ENCODE measurements at places on chromosomes 11 and 22.

DNA sequence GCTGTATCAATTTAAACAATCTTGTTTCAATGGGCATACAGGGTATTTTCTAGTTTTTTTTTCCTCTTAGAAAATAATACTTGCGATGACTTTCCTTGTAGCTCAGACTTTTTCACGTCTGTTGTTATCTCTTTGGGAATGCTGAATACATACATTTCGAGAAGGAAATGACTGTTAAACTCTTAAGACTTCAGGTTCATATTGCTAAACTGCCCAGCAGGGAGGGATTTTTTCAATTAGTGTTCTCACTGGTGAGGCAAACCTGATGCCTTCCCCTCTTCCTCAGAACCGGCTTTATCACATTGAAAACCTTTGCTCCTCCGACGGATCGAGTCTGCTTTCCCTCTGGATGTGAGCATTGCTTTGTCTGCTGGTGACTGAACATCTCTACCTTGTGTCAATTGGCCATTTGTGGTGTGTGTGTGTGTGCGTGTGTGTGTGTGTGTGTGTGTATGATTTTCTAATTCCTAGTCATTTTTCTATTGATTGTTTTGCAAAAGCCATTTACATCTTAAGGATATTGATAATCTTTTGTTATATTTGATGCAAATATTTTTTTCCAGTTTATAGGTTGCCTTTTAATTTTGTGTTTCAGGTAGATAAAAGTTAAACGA lies 6.6 kb downstream of the NEAT1 start:
- no peak for DNase-seq

DNA sequence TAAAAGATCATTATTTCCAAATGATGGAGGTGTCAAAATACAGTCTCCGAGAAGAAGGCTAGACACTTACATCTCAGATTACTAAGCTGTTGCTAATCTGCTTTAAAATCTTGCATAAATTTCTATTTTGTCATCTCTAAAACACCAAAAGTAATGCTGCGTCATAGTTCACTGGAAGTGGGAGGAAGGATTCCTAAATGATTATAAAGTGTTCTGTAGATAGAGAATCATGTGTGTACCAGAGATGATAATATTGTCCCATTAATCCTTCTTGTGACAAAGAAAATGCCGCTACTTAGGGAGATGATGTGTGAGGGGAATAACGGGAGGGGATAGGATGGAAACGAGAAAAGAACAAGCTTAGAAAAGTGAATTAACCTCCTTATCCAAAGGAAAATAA lies 268.6 kb downstream of the JRKL start:
- DNase-seq: no peak

- peak; percentile 50 for DNase-seq
Observed at GRCh38 chr22:45905924-45906865, 70.8 kb downstream of the WNT7B start.

GRCh38 chr11:43392713-43393112 lies 34.0 kb downstream of the TTC17 start:
- DNase-seq: no peak

DNA sequence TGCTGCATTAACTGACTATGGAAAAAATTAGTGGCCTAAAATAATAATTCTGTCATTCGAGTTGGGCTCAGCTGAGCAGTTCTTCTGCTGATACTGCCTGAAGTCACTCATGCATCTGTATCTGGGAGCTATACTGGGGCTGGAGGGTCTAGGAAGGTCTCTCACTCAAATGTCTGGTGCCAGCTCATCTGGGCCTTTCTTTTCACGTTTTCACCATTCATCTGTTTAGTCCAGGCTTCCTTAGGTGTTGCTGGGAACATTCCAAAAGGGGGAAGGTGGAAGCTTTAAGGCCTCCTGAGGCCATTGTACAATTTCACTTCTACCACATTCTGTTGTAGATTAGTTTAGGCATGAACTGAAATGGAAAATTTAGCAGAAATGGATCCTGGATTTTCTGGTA lies 28.0 kb downstream of the YAP1 start:
- no peak for DNase-seq

GRCh38 chr11:18844753-18845367 lies 53.3 kb upstream of the PTPN5 start:
- no peak for DNase-seq

DNA sequence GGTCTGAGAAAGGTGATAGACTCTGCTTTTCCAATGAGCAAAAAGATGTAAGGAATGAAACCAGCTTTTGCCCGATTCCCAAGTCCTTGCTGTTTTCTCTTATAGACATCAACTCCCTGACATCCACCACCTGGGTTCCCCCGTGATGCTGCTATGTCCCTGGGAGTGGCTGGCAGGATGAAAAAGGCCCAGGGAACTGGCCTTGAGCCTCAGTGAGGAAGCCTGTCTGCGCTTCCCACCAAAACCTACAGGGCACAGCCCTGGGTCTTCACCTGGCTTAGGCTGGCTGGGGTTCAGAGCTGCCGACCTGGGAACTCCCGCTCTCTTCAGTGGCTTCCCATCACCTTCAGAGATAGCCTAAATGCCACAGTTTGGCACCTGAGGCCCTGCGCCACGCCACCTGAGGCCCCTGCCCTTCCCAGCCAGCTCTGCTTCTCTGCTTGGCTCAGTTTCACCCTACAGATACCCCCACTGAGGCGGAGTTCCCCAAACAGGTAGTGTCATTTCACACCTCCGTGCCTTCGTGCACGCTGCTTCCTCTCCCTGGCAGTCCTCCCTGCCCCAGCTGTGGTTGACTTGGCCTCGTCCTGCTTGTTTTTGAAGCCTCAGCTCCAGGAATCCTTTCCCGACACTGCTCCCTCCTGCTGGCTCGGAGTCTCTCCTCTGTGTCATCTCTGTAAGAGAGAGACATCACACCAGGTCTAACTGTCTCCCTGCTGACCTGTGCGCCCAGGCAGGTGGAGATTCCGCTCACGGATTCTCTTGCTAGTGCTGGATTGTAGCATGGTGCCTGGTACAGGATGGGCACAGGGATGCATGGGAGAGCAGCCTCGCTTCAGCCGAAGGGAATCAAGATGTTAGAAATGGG lies 10.7 kb downstream of the SLC37A2 start:
- no peak for DNase-seq

DNA sequence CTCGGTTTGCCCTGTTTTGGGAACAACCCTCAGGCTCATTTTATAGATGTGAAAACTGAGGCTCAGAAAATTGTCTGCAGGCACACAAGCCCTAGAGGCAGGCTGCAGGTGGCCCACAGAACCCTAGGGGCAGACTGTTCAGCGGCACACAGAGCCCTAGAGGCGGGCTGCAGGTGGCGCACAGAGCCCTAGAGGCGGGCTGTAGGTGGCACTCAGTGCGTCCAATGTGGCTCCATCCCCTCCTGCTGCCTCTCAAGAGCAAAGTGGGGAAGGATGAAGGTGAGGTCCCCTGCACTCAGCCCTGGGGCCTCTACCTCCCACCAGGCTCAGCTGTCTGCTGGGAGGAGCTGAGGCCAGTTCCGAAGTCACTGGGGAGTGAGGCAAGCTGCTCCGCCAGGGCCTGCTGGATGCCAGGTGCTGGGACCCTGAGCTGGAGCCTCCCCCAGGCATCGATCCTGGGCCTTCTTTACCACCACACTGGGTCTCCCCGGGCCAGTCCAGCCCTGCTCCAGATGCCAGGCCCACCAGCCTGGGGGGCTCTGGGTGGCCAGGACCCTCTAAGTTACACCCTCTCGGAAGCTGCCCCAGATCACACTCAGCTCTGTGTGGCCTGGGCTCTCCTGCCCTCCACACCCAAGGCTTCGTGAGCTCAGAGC lies 2.3 kb downstream of the ACY3 start:
- DNase-seq: peak; percentile 12

GRCh38 chr22:50600967-50601668 lies 525 bp downstream of the MAPK8IP2 start:
- no peak for DNase-seq

- DNase-seq: no peak
Observed at GRCh38 chr11:72769680-72770079, 17.5 kb upstream of the ARAP1 start.

- DNase-seq: no peak
Observed at GRCh38 chr22:45731798-45732495, 60.3 kb downstream of the ATXN10 start.

DNA sequence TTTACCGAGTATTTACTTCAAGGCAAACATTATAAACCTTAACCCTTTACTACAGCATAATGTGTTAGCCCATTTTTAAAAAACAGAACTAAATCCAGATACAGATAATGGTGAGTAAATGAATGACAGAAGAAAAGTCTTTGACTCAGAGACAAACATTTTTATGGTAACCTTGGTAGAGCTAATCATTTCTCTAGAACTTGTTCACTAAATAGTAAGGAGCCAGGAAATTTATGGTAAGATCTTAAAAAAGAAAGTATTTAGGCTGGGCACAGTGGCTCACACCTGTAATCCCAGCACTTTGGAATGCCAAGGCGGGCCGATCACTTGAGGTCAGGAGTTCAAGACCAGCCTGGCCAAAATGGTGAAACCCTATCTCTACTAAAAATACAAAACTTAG lies 11.5 kb upstream of the FUT4 start:
- DNase-seq: no peak

- DNase-seq: no peak
Observed at GRCh38 chr11:134245434-134245833, 7.7 kb downstream of the THYN1 start.

DNA sequence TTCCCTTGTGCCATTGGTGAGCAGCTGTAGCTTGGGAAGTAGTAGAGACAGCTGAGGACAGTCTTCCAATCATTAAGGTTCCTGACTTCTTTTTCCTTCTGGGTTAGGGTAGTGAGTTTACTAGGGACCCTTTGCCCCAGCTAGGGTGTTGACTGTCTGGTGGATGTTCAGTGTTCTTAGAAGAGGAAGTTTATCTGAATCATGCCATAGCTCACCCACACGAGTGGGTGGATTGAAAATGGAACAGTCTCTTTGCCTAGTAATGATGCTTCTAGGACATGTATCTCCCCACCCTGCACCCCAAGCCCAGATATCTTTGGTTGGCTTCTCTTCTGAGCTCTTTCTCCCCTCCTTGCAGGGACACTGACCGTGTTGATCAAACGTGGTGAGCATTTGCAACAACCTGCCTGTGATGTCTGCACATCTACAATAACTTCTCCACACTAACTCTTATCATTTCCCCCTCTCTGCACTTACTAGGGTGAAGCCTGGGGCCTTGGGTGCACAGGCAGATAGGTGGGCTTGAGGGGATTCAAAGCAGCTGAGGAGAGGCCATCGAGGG lies 57.1 kb upstream of the HORMAD2 start:
- no peak for DNase-seq

DNA sequence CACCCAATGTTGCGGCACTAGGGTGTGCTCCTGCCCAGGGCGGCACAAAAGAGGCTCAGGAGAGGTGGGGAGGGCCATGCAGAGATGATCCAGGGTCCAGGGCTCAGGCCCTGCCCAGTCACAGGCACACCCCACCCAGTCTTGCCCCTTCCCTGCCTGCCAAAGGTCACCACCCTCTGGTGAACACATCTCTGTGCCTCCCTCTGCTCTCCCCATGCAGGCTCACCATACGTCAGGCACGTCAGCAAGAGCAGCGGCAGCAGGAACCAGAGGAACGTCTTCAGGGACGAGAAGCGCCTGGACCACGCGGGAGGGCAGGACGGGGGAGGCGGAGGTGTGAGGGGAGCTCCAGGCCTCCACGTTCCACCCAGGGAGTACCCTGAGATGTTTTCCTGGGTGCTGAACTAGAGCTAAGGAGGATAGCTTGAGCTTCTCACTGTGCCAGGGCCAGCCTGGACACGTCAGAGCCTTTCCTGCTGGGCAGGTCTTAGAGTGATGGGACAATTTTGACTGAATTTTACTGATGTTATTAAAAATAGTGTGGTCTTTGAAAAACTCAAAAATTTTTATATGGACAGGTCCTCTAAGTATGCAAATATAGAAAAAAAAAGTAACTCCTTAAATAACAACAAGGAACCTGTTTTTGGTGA lies 7.2 kb downstream of the SUN2 start:
- DNase-seq: no peak

DNA sequence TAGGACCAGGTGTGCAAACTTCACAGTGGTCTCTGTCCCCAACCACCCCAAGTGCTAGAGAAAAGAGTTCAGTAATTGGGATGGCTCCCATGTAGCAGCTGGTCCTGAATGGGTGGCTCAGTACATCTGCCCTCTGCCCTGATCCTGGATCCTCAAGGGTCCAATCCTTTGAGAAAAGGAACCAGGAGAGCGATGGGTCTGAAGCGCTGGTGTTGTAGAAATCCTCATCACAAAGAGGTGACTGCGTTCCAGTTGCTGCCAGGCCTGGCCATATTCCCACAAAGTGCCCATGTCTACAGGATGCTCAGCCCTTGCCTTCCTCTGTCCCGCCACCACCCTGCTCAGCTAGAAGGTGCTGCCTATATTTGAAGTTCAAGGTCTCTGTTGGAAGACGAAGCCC lies 6.2 kb upstream of the C22orf39 start:
- DNase-seq: no peak

DNA sequence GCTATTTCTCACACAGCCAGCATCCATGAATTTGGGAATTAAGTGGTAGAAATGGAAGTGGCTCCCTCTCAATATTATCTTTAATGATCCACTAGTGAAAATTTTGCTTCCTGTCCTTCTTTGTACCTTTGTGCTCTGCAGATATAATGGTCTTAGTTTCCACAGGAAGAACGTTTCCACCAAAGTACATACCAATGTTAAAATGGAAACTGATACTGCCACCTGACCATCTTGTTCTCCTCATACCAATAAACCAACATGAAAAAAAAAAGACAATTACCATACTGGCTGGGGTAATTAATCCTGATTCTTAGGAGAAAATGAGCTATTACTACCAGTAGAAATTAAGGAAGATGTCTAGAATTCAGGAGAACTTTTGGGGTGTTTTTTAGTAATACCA lies 32.3 kb downstream of the C11orf65 start:
- no peak for DNase-seq

- no peak for DNase-seq
Observed at GRCh38 chr11:133305208-133305956, 226.9 kb downstream of the OPCML start.

DNA sequence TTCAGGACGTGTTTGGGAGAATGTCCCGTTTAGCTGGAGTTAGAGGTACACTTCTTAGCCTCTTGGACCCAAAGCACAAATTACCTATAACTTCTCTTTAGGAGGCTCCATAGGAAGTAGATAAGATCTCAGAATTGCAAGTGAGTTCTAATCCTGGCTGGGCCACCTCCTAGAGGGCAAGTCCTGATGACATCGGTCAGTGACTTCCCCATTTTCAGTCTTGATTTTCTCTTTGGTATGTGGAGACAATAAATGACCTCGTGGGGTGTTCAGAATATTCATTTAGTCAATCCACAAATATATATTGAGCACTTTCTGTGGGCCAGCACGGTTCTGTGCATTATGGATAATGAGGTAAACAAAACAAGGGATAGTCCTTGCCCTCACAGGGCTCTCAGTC lies 208.6 kb downstream of the CWF19L2 start:
- no peak for DNase-seq

All from right hindlimb (tissue), 1 donor.